NCI-H2171 treated with DMSO at 0.1 percent for 48 hours (cell line): ENCODE measurements at places on chromosomes 4 and X.
A peak's percentile ranks its signal among the peaks of the same experiment; 100 is the strongest.

- DNase-seq: no peak
Observed at GRCh38 chrX:153055871-153056749, at the start of gene PNMA3. TSS of gene PNMA3 (plus strand) at chrX:153056470. CDS start at chrX:153057056, 586 bp downstream.

DNA sequence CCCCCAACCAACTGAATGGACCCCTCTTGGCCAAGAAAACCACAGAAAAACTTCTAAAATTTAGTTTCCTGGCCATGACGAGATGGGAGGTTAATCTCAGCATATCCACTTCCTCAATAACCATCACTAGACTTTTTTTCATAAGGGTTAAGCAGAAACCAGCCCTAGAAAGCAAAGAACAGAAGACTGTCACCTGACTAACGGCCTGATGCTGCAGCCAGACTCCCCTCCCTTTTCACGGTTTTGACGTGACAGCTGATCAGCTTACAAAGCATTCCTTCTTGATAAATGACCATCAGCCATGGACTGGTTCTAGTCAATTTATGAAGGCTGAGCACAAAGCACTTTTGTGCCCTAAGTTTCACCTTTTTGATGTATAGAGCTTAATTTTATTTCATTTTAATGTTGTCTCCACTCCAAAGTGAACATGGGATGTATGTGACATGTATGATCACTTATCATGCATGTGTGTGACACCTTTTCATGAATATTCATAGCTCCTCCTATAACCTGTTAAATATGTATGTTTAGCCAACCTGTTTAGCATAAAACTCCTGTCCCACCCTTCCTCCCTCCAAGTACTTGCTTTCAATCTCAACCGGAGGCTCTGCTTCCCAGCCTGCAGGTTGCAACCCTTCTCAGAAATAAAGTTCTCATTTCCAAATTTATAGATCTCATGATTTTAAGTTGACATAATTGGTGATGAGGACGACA, 56.3 kb downstream of the SERTM2 start:
- DNase-seq: no peak

DNA sequence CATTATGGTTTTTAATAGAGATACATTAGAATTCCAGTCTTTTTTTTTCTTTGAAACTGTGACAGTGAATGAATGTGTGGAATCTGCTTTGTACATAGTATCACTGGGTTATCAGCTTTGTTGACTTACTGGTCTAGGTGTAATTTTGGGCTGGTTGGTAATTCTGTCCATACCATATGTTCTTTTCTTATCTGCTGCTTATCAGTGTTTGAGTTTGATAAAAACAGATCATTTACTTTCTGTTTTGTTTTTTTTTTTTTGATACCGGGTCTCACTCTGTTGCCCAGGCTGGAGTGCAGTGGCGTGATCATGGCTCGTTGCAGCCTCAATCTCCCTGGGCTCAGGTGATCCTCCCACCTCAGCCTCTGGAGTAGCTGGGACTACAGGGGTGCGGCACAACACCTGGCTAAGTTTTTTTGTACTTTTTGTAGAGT, 12.4 kb downstream of the WWC2 start:
- no peak for DNase-seq

GRCh38 chr4:104860238-104861123, 286.2 kb upstream of the TET2 start:
- peak; percentile 44 for DNase-seq

DNA sequence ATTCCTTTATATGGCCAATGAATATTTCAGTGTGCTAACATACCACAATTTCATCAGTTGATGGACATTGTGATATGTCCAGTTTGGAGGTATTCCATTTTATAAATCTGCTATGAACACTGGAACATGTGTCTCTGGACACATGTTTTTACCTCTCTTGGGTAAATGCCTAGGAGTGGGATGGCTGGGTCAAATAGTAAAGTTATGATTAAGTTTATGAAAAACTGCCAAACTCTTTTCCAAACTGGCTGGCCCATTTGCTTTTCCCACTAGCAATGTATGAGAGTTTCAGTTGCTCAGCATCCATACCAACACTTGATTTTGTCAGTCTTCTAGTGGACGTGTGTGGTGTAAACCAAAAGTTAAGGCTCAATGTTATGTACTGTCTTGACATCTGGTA, 40.5 kb downstream of the CEP44 start:
- DNase-seq: no peak

DNA sequence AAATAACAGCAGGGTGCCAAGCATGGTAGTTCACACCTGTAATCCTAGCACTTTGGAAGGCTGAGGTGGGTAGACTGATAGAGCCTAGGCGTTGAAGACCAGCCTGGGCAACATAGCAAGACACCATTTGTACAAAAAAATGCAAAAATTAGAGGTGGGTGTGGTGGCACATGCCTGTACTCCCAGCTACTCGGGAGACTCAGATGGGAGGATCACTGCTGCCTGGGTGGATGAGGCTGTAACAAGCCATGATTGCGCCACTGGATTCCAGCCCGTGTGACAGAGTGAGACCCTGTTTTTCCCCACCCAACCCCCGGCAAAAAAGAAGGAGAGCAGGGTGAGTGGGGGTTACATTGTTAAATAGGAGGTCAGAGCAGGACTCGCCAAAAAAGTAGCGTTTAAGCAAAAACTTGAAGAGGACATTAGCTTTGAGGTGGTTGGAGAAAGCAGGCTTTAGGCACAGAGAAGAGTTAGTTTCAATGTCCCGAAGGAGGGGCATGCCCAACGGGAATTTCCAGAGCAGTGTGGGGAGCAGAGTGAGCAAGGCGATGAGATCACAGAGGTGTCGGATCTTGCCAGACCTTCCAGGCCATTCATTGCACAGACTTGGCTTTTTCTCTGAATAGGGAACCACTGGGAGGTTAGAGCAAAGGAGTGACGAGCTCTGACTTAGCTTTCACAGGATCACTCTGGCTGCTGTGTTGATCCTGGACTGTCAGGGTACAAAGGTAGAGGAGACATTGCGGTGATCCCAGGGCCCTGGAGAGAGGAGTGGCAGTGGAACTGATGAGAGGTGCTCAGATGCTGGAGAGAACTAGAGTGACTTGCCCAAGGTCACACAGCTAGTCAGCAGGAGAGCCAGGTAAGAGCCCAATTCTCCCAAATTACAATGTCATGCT, 70.6 kb downstream of the TRAPPC11 start:
- DNase-seq: no peak

- DNase-seq: no peak
Observed at GRCh38 chrX:22177950-22178515, 94.7 kb upstream of the CBLL2 start.

DNA sequence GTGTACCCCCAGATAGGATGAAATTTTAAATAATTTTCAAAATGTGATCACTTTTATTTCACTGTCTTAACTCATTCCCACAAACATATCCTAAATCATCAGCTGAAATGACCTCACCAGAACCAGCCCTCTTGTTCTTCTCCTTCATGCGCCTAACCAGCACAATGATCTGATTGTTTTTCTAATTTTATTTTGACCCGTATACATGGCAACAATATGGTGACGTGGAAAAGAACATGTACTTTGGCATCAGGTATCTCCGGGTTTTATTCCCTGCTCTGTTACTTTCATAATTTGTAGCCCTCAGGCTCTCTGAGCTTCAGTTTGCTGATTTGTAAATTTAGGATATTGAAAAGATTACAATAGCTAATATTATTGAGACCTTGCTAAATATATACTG, 562.4 kb upstream of the ZFP42 start:
- DNase-seq: no peak

DNA sequence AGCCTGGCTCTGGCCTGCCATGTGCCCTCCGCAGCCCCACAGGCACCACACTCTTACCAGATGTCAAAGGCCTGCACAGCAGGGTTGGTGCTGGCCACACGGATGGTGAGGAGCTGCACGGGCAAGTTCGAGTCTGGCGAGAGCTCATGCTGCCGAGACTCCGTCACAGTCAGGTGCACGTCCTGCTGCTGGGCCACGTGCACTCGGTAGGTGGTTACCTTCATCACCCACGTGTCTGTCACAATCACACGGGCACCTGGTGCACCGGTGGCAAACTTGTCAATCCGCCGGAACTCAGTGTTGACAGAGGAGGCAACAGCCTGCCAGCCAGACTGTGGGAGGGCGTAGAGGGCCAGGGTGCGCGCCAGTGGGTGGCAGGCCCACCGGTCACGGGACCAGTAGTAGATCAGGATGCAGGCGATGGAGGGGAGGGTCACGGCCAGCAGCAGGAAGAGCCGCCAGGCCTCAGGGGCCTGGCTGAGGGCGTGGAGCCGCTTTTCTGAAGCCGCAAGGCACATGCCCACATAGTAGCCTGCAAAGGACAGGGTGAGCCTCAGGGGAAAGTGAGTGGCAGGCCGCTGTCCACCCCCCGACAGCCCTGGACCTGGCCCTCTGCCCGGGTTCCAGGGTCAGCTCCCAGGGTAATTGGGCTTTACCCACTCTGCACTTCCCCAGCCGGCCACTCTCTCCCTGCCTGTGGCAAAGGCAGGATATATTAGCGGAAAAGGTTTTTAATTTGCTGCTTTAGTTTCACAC, 2.9 kb downstream of the TMEM129 start:
- no peak for DNase-seq

GRCh38 chr4:141789716-141790115, 153.3 kb downstream of the IL15 start:
- no peak for DNase-seq

GRCh38 chr4:74450298-74450683, 5.4 kb downstream of the AREG start:
- DNase-seq: no peak

GRCh38 chrX:29530501-29530900, 684.9 kb upstream of the MAGEB2 start:
- no peak for DNase-seq

DNA sequence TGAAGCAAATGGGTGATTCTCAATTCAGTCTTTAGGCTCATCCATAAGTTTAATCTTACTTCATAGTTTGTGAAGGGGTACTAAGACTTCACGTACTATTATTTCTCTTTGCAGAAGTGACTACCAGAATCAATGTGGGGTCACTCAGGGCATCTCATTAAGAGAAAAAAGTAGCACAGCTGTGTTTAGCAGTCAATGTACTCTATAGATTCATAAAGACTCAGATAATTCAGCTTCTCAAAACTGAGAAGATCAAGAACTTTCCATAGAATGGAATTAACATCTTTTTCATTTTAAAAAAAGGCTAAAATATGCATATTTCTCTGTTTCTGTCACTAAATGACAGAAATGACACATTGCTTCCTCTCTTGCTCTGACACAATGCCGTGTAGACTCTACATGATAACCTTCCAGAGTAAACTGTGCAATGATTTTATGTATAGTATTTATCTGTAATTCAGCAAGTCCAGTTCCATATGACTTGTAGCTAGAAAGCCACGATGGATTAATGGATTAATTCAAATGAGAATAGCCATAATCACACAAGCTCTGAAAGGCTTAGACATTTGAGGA, 20.3 kb upstream of the LSM6 start:
- DNase-seq: no peak

DNA sequence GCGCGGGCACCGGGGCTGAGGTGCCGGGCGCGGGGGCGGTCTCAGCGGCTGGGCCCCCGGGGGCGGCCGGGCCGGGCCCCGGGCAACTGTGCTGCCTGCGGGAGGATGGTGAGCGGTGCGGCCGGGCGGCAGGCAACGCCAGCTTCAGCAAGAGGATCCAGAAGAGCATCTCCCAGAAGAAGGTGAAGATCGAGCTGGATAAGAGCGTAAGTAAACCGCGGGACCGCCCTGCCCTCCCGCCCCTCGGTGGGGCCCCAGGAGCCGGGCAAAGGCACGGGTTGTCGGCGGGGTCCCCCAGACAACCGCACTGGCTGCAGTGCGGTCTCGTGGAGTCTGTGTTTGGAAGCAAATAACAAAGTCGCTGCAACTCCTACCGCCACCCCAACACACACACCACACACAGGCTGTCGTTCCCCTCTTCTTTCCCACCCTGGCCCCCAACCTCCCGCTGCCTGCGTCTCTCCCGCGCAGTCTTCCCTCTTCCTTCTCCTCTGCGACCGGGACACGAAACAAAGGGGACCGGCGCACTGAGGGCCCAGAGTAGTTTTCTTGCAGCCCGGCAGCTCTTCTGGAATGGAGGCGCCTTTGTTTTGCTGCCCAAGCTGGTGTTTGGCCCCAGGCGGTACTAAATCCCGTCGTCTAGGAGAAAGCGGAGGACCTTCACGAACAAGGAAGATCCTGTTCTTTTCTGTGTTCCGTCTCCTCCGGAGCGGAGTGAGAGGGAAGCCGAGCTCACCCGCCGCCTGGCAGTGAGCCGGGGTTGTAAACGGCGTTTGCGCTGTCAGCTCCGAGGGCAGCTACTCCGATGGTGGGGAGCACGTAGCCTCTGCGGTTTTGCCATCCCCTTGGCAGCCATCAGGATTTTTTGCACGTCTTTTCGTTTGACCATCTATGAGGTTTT, 788 bp downstream of the SAP30 start:
- DNase-seq: peak; percentile 59
